ENCODE measurements at places on chromosomes 13 and 19.

DNA sequence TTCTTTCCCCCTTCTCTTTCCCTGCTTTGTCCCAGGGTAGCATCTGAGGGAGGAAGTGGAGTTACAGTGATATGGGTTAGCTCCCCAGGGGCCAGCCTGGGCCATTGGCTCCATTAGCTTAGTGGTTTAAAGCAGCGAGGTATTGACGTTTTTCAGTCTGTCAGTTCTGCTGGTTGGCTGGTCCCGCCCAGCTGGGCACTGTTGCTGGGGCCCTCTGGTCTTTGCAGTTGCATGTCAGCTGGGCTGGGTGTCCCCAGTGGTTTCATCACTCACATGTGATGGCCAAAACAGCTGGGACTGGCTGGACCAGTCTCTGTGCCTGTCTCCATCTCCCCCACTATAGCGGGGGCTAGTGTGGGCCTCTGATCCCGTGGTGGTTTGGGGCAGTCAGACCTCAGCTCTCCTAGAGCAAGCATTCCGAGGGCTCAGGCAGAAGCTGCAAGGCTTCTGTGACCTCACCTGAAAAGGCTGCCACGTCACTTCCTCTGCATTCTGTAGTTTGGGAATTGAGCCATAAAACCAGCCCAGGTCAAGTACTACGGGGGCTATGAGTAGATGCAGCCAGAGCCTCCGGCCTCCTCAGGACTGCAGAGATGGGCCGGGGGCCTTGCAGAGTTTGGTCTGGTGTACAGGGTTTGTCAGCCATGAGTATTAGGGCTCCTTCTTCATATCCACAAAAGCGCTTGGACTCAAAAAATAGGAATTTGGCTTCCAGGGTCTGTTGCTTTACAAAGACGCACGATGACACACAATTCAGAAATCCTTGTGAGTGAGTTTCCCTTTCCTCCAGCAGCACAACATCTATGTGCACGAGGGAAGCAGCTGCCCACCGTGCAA, 30.0 kb downstream of the TSSK6 start:
- no peak for DNase-seq

GRCh38 chr13:43785261-43785649, 1.5 kb downstream of the ENOX1 start:
- no peak for DNase-seq

GRCh38 chr13:33033051-33033812, 17.0 kb downstream of the KL start:
- DNase-seq, result peak; percentile 47

GRCh38 chr13:105084931-105085330, 1450.5 kb downstream of the EFNB2 start:
- no peak for DNase-seq

DNA sequence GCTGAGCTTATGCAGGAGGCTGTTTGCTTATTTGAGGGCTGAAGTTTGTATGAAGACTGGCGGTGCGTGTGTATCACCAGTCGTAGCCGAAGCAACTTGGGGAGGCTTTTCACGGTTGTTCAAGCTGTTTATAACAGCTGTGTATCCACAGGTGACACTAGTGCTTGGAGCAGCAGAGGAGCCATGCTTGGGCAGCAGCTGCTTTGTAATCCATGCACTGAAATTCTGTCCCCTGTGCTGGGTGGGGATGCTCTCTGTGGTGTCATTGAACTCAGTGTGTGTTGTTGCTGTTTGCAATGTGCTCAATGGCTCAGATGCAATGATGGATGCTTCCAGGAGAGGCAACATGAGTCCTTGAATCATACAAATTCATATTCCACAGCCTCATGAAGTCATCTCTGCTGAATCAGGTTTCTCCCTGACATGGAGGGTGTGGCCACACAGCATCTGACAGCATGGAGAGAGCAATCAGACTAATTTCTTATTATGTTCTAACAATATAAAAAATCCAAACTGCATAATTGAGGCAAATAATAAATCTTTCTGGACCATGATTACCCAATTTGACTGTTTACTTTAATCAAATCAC, 18.8 kb upstream of the GTF3A start:
- DNase-seq, result no peak

Data from CD8-positive, alpha-beta memory T cell (primary cell).